ENCODE measurements at places on chromosomes 4 and X. TPM values are rescaled to one million over a fixed set of nuclear protein-coding genes. Genes with fewer than 3 reads are reported as not detected.

The ARX gene
- 2.5 TPM for total RNA-seq

The CFAP99 gene
- total RNA-seq = 0.69 TPM

DNA sequence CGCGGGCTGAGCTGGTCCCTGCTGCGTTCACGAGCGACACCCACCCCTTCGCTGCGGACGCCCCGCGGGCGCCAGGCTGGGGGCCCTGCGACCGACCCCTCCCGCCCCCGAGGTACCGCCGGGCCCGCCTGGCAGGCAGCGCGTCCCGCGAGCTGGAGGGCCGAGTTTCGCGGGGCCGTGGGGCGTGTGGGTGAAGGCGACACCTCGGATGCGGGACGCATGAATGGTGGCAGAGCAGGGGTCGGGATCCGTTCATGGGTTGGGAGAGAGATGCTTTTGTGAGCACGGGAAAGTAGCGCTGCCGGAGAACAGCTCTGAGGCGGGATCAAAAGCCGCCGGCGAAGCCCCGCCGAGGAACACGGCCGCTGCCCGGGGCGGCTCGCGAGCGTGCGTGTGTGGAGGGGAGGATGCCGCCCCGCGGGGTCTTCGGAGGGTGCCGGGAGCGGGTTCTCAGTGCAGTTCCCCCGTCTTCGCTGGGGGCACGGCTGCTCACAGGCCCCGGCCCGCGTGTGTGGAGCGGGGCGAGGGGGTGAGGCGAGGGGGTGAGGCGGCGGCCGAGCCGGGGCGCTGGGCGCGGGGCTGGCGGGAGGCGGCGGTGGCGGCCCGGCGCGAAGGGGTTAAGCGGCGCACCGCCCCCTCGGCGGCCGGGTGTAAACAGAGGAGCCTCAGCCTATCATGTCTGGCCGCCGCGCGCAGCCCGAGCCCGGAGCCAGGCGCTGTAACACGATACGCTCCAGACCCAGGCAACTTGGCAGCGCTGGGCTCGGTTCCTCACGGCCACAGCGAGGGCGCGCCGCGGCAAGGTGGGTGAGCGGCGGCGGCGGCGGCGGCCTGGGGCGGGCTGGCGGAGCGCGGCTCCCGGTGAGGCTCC lies 205.3 kb downstream of the TENM3 start:
- DNase-seq = peak; percentile 91
- H3K4me1 ChIP-seq = no peaks in the 10 kb centered on the region
- no peaks in the 10 kb centered on the region for H3K36me3 ChIP-seq
- H3K27me3 ChIP-seq = peaks cover 2% of the 10 kb centered on the region
- H3K27ac ChIP-seq = no peak overlapping the region

DNA sequence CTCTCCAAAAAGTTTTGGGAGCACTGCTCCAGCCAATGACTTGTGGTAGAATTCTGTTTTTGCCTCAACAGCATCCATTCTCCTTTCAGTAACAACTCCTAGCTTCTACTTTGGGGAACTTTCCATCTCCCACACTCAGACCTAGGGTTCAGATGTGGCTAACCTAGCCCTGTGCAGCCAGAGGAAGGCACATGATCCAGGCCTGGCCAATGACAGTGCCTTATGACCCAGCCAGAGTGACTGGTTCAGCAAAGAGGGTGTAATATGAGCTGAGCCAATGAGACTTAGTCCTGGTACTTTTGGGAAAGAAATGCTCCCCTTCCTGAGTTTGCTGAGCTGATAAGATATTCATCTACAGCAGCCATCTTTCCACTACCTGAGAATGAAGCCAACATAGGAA lies 5.4 kb upstream of the USP46 start:
- H3K4me1 ChIP-seq = no peaks in the 10 kb centered on the region
- no peak overlapping the region for H3K27ac ChIP-seq
- H3K4me3 ChIP-seq = no peak overlapping the region

- H3K4me1 ChIP-seq = no peaks in the 10 kb centered on the region
- no peak overlapping the region for H3K27ac ChIP-seq
- peak; percentile 34 for DNase-seq
- H3K36me3 ChIP-seq = no peaks in the 10 kb centered on the region
- no peak overlapping the region for H3K4me3 ChIP-seq
These were observed 32.2 kb downstream of the TFDP3 start for GRCh38 chrX:133185938-133186337.

DNA sequence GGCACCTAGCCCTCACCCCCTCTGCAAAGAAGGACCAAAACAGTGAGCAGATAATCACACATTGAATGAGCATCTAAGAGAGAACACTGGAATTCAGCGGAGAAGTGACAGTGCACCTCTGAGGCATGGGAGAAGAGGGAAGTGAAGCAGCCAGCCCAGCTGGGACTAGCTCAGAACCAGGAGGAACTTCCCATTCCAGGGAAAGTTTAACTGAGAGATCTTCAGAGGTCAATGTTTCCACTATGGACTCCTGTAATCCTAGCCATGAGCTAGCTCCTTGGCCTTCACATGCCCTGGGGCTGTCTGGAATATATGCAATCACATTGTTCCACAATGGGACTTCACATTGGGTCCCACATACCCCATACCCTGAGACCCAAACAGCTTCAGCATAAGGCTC lies 24.4 kb downstream of the TLR6 start:
- H3K4me3 ChIP-seq = no peak overlapping the region
- no peaks in the 10 kb centered on the region for H3K27me3 ChIP-seq
- H3K4me1 ChIP-seq = no peaks in the 10 kb centered on the region
- H3K36me3 ChIP-seq = no peaks in the 10 kb centered on the region
- DNase-seq = no peak
- no peak overlapping the region for H3K27ac ChIP-seq
